ENCODE measurements at places on chromosomes 4 and X.

DNA sequence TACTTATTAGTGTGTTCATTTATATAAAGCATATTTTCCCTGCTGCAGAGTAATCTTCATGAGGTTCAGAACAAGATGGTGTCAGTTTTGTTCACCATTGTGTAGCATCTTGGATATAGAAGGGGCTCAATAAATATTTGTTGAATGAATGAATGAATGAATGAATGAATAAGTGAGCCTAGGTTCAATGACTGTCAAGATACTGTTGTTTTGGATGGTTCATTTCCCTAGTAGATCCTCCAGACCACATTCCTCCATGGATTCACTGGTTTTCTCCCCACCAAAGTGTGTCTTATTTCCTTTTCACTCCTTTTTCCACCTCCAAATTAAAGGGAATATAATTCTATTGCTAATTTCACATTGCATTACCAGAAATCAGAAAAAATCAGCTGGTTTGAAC lies 2.1 kb upstream of the OCIAD2 start:
- no peak for DNase-seq

- DNase-seq = peak; percentile 20
Measured at GRCh38 chr4:95317085-95317793, 231.5 kb downstream of the UNC5C start.

GRCh38 chrX:16695079-16695676 lies 17.3 kb downstream of the CTPS2 start:
- DNase-seq = peak; percentile 78

DNA sequence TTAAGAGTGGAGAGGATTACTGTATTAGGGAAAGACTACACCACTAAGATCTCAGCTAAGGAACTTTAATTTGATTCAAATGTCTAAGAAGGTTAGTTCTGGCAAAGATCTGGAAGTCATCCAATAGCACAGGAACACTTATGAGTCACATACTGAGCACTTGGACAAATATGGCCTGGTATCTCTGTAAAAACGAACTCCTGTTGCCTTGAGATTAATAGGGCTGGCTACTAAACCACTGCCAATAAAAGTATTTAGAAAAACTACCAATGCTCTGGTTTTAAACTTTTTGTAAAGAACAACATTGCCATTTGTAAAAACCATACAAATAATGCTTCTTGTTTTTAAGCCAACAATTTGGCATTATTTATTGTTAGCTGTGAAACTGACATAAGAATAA lies 70.5 kb downstream of the SEC24D start:
- peak; percentile 95 for DNase-seq

DNA sequence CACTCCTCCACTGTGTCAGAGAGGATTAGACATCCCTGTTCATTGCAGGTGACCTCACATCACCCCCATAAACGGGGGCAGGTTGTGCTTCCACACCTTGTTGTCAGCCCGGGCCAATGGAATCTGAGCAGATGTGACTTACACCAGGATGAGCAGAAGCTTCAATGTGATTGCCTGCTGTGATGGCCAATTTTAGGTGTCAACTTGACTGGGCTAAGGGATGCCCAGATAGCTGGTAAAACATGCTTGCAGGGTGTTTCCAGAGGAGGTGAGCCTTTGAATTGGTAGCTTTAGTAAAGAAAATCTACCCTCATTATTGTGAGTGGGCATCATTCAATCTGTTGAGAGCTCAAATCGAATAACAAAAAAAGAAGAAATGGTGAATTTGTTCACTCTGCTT lies 52.1 kb downstream of the ING2 start:
- no peak for DNase-seq

- DNase-seq = no peak
Measured at GRCh38 chr4:171242831-171243230, 570.4 kb upstream of the GALNTL6 start.

DNA sequence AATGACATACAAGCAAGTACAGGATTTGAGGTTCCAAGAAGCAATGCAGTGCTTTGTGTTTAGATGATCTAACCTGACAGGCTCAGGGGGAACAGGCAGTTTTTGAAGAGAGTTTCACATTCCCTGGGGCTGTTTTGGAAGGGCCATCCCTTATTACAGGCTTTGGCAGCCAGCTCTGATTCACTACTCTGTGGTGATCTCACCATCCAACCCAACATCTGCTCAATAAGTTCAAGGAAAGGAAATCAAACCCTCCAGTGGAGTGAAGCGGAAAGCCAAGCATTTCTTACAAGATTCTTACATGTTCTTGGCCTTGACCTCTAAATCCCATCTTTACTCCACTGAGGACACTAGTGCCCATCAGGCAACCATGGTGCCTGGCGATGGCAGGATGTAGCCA lies 7.5 kb downstream of the IDS start:
- DNase-seq = peak; percentile 26

- peak; percentile 74 for DNase-seq
Measured at GRCh38 chrX:71178908-71179307, 34.3 kb downstream of the NLGN3 start.

DNA sequence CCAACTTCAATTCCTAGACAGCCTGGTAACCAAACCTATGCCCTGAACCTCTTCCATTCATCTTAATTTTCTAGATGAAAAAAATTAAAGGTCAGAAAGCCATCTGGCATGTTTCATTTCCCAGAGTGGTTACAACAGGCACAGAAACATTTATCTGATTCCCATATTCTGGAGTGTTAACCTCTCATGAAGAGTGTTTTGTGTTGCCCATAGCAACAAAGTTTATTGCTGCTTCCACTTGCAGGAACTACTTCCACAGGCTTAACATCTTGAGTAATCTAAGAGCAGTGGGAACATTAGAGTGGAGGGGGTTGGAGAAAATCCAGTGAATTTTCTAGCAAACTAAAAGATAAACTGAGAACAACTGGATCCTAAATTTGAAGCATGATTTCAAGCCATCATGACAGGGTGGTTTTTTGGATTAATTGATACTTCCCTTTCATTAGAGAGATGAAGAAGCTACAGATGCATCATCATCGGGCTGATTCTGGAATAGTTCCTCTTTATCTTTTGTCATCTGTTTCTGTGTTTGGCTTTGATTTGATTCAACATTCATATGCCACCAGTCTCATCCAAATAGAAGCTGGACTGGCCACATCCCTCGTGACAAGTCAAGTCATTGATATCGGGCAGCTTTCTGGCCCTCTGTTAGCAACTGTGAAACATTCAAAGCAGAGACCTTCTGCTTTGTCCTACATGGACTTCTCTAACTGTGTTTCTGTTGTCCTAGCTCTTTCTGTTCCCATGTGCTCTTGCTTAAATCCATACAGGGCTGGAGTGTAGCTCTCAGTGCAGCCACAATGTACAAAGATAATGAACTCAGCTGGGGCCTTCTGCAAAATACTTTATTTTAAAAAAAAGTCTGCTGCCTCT lies 167.3 kb downstream of the MID1IP1 start:
- no peak for DNase-seq

GRCh38 chr4:80070880-80071603 lies 2.0 kb downstream of the ANTXR2 start:
- DNase-seq = peak; percentile 11

- DNase-seq = no peak
Measured at GRCh38 chrX:19075754-19076153, 46.5 kb downstream of the ADGRG2 start.

- no peak for DNase-seq
Measured at GRCh38 chr4:33067221-33067620, 2347.1 kb downstream of the PCDH7 start.

DNA sequence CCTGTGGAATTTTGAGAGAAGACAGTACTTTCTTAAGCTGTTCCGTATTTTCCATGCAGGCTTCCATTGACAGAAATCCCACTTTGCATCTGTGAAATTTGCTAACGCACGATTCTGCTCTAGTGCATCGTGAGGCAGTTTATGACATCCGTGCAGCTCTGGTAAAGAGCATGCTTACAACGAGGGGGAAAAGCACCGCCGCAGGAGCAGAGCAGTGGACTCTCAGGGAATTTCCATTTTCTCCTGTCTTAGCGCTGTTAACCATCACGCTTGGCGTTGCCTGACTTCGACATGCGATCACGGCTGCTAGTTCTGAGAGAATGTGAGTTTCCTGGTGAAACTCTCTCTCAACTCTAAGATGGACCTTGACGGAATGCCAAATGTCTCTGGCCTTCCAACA lies 43.9 kb downstream of the DCTD start:
- no peak for DNase-seq

DNA sequence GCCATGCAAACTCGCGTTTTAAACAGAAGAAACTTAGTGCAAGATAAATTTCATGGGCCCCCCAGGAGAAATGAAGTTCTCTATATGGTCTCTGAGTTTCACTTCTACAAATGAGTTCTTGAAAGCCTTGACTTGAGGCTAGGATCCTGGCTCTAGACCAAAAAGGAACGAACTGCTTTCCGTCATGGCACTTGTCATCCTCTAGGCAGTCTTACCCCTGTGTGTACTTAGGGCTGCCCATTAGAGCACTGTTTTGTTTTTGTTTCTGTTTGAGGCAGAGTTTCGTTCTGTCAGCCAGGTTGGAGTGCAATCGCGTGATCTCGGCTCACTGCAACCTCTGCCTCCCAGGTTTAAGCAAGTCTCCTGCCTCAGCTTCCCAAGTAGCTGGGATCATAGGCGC lies 29.0 kb downstream of the RNF4 start:
- DNase-seq = no peak

DNA sequence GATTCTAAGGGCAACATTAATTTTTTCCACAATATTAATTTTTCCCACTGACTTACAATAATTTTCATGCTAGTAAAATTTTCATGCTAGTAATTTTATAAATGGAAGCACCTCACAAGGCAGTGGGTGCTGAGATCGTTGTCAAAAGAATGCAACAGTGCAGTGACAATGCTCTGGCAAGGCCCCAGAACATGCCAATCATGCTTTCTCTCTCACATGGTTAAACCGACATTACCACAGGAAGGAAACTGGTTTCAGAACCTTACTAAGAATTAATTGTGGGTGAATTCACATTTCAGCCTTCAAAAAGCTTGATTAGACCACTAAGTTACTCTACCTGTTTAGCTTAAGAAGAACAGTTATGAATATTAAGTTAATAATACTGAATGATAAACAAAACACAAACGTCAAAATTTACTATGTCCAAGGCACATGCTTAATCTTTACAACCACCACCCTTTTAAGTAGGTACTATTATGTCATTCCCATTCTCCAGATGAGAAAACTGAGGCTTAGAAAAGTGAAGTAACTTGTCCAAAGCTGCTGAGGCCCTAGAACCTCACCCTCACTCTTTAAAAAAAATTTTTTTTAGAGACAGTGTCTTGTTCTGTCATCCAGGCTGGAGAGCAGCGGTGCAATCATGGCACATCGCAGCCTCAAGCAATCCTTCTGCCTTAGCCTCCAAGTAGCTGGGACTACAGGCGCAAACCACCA lies 10.0 kb upstream of the OPHN1 start:
- DNase-seq = peak; percentile 81

- DNase-seq = peak; percentile 57
Measured at GRCh38 chrX:130539721-130540321, 138.0 kb downstream of the RBMX2 start.

GRCh38 chr4:28702571-28702970 lies 1841.9 kb downstream of the STIM2 start:
- DNase-seq = peak; percentile 11

DNA sequence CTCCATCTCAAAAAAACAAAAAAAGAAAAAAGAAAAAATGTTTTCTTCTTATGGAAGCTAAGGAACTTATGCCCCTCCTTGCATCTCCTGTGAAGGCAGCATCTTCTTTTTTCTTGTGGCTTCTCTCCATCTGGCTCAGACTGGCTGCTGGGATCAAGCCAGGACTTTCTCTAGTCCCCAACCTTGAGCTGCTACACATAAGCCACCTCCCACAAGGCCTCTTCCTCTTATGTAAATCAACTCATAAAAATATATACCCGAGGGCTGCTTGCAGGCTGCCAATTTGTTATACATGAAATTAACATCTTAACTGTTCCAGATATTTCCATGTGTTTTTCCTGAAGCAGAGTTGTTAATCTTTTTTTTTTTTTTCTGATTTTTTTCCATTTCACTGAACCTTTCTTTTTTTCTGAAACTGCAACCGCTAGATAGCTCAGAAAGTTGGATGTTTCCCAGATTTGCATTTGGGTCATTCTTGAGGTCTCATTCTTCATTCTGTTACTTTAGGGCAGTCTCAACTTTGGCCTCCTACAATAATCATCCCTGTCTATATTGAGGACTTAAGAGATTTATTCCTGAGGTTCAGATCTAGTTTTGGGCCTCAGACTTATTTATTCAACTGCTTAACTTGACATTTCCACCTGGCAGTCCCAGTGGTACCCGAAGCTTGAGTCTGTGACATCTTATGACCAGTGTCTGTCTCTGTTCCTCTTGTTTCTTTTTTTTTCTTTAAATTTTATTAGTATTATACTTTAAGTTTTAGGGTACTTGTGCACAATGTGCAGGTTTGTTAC lies 10.3 kb downstream of the SNX25 start:
- DNase-seq = peak; percentile 56

DNA sequence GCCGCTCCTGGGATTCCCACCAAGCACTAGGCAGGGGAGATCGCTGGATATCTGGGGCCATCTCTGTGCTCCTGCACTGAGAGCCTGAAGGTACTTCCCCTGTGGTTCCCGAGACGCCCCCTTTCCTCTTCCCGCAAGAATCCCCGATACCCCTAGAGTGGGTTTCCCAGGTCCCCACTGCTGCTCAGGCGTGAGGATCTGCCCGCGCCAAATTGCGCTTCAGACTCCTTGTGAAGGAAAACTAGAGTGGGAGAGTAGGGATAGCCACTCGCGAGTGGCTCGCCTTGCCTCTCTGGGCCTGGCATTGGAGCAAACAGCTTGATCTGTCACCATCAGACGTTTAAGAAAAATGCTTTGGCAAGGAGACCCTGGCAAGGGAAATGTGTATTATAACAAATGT lies 1.5 kb downstream of the IL1RAPL2 start:
- no peak for DNase-seq

DNA sequence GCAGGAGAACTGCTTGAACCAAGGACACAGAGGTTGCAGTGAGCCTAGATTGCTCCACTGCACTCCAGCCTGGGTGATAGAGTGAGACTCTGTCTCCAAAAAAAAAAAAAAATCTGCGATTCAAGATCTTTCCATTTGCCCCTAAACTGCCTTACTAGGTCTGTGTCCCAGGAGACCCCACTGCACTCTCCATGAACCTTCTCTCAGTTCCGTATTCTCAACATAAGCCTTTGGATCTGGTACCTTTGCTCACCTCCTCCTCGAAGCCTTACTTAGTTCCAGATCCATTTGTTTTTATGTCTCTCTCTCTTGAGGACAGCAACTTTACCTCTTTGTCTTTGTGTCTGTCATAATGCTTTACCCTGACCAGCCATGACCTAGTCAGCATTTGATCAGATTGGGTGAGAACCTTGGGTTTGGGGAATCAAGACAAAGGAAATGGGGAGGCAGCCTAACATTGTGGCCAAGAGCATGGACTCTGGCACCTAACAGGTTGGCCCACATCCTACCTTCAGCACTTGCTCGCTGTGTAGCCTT lies 33.7 kb downstream of the BST1 start:
- no peak for DNase-seq

GRCh38 chr4:147828331-147828905 lies 96.5 kb downstream of the ARHGAP10 start:
- no peak for DNase-seq

GRCh38 chr4:94934201-94934600 lies 176.4 kb downstream of the BMPR1B start:
- DNase-seq = peak; percentile 60

GRCh38 chrX:153226344-153227185 lies 47.5 kb downstream of the MAGEA1 start:
- peak; percentile 3 for DNase-seq

GRCh38 chr4:181863856-181864255 lies 379.3 kb upstream of the TENM3 start:
- DNase-seq = no peak

- peak; percentile 16 for DNase-seq
Measured at GRCh38 chrX:20224814-20225487, 41.8 kb downstream of the RPS6KA3 start.

Measured in astrocyte of the hippocampus (primary cell).